HCT116 (cell line): ENCODE measurements at places on chromosomes 7 and 10. TPM values are rescaled to one million over a fixed set of nuclear protein-coding genes. Genes with fewer than 3 reads are reported as not detected.

The SUN1 gene
- total RNA-seq = 181 TPM

The PNLIPRP3 gene
- total RNA-seq = not detected

The CHST15 gene
- total RNA-seq = 47.2 TPM

The MYOZ1 gene
- not detected for total RNA-seq

The CPN1 gene
- total RNA-seq = 0.12 TPM

The TWIST1 gene
- total RNA-seq = 0.86 TPM

The FAM237B gene
- not detected for total RNA-seq

The NXPH1 gene
- 0.17 TPM for total RNA-seq

The MAGI2 gene
- 0.22 TPM for total RNA-seq

The ASB10 gene
- total RNA-seq = not detected

The SAP25 gene
- total RNA-seq = 4.4 TPM

The ZPBP gene
- total RNA-seq = not detected

DNA sequence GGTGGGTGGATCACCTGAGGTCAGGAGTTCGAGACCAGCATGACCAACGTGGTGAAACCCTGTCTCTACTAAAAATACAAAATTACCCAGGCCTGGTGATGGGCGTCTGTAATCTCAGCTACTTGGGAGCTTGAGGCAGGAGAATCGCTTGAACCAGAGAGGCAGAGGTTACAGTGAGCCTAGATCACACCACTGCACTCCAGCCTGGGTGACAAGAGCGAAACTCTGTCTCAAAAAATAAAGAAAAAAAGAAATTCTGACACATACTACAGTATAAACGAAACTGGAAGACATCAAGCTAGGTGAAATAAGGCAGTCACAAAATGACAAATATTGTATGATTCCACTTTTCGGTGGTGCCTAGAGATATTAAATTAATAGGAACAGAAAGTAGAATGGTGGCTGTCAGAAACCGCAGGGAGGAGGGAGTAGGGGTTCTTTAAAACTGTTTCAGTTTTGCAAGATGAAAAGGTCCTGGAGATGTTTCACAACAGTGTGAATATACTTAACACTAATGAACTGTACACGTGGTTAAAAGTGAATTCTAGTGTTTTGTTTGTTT lies 23.2 kb downstream of the PILRA start:
- no peak for DNase-seq

GRCh38 chr10:3122486-3123205 lies 49.9 kb downstream of the PITRM1 start:
- DNase-seq = no peak

DNA sequence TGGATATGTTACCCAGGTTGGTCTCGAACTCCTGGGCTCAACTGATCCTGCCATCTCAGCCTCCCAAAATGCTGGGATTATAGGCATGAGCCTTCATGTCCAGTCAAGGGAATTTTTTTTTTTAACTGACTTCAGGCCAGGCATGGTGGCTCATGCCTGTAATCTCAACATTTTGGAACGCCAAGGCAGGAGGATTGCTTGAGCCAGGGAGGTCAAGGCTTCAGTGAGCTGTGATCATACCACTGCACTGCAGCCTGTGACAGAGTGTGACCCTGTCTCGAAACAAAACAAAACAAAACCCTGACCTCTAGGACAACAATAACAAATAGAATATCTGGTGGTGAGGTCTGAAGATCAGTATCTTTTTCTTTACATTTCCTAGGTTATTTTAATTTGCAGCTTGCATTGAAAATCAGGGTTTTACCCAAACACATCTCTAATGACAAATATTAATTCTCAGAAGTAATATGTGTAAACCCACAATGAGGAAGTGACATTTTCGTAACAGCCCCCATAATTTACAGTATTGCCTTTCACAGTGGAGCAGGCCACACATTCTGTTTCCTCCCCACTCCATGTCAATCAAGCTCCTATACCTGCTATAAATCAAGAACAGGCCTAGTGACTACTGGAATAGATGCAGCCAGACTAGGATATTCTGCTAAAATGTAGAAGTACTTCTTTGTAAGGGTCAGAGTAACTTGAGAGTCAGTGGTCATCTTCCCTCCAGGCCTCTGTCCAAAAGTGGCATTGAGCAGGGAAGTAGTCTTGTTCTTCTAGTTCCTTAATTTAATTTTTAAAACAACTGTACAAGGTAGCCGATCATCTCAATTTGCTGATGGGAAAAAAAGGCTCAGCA lies 43.3 kb upstream of the ECHDC3 start:
- DNase-seq = no peak

DNA sequence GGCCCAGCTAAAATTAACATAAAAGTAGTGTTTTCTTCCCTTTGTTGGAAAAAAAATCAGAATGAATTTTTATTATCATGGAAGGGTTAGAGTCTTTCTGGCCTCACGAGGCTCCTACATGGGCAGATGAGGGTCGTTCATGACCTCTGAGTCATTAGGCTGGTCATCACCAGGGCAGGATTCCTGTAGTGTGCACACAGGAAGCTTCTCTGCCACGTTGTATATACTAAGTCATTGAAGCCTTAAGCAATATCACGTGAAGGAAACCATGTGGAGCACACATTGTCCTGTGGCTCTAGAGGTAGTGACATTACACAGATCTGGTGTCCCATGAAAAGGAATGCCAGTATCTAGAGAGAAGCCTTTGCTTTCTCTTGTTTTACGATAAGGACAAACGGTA lies 84.7 kb upstream of the C1QL3 start:
- DNase-seq = no peak

GRCh38 chr7:78968951-78969350 lies 484.5 kb downstream of the MAGI2 start:
- DNase-seq = no peak

DNA sequence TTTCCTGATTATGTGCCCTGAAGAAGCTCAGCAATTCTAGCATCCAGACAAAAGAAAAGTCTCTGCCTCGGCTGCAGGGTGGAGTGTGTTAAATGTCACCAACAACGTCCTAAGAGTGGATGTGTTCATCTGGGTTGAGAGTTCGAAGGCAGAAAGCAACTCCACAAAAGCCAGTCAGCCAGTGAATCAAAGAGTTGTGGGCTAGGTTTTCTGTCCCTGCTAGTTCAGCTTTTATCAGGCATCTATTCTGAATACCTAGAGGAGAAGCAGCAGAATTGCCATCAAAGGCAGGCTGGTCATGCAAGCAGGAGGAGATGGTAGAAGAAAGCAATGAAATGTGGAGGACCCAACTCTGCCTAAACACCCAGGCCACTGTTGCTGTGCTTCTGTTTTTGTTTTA lies 205.2 kb downstream of the KLF6 start:
- no peak for DNase-seq

- DNase-seq = no peak
Observed at GRCh38 chr10:62811159-62811875, 4.8 kb downstream of the EGR2 start.

- peak; percentile 76 for DNase-seq
Observed at GRCh38 chr10:100997360-100998182, 2.0 kb upstream of the LZTS2 start.

DNA sequence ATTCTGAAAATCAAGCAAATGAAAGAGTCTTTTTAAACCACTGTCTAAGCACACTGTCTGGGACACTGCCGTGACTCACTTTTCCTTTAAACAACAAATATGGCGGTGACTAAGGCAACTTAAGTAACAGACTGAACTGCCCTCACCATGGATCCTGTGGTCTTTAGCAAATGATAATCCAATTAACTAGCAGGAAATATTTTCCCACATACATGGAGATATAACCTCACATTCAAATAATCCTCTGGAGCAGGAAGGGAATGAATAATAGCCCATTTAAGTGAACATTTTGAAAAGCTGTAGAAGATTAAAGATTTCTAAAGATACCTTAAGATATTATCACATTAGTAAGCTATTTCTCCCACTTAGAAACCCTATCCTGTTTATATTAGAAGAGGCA lies 40.3 kb upstream of the LRRC17 start:
- no peak for DNase-seq

GRCh38 chr10:88791924-88792323 lies 10.6 kb upstream of the LIPM start:
- DNase-seq = peak; percentile 32

GRCh38 chr10:4775808-4776207 lies 50.2 kb upstream of the AKR1E2 start:
- no peak for DNase-seq

DNA sequence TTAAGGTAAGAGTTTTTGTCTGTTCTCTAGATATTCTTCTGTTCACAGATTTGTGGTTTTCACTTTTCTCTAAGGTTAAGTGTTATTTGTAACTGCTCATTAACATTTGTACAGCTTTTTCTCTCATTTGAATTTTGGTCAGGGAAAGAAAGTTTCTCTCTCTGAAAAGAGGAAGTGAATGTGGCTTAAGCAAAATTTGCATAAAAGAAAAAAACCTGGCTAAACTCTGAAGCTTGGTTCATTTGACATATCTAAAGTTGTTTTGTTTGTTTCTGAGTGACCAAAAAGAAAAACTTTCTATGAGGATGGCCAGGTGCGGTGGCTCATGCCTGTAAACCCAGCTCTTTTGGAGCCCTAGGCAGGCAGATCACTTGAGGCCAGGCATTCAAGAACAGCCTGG lies 22.0 kb upstream of the SLC26A4 start:
- no peak for DNase-seq

DNA sequence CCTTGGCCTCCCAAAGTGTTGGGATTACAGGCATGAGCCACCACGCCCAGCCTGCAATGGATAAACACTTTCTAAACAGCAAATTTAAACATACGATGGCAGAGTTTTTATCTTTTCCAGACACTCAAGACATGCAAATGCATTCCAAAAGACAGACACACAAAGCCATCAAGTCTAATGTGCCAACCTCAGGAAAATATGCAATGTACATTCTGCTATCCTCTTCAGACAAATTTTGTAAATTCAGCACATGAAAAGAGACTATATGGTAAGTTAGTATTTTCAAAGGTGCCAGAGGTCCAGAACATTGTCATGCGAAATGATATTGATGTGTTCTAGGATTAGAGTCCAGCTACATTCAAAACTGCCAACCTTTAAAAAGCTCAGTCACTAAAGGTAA lies 19.8 kb downstream of the HACD1 start:
- DNase-seq = no peak

DNA sequence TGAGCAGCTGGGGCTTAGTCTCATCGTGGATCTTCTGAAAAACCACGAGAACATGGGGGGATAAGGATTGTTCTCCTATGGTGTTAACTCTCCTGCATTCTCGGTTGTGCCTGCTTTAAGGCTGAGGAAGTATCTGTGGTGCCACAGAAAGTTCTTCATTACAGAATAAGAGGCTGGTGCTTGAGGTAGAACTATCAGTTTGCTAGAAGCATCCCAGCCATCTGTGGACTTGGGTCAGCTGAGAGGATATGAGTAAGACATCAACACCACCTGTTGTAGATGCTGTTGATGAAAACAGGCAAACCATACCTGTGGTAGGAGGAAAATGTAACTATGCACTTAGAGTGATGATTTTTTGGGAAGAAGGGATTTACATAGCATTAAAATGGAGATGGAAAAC lies 416.6 kb downstream of the PHTF2 start:
- no peak for DNase-seq

DNA sequence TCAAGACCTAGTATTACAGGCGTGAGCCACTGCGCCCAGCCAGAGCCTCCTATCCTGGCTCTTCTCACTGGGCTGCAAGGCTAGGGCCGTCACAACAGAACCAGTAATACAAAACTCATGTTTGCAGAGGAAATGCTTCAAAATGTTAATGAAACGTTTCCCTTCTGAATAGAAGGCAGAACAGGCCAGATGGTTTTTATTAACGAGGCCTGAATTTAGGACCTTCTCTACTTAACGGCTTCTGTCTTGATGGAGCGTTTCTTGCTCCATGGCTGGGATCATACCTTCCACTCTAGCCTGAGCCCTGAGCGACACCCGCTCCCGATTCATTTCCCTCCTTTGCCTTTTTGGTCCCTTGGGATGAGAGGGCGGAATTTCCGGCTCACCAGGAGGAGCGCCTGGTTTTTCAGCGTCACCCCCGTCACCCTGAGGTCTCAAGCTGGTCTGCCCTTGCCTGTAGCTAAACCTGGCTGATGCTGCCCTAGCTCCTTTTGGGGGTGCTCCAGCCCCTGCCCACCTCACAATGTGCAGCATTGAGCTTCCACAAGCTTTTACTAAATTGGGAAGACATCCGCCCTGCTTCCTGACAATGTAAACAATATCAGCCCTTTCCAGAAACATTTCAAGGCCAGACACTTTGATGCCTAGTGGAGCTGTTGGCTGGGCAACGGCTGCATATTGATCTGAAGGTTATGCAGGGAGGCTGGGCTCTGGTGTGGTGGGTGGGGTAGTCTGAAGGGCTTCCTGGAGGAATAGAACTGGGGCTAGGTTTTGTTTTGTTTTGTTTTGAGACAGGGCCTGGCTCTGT lies 5.2 kb downstream of the CLIP2 start:
- DNase-seq = no peak

- DNase-seq = no peak
Observed at GRCh38 chr7:28623105-28623730, 210.9 kb downstream of the CREB5 start.

DNA sequence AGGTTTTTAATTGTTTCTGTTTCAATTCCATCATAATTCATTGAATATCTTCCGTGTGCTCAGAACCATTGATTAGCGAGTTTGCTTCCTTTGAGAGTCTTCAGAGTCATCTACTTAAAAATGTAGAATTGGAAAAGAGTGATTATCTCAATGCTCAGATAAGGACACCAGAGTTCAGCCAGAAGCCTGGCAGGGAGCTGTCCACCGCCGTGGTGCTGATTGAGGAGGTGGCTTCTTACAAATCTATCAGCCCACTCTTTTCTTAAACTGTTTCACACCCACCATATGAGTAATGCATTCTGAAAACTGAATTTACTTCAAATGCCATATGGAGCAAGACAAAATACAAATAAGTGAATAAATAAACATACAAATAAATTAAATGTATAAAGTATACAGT lies 79.3 kb downstream of the INSYN2A start:
- no peak for DNase-seq

- DNase-seq = no peak
Observed at GRCh38 chr10:94760586-94761178, 1.8 kb upstream of the CYP2C19 start.

GRCh38 chr10:117096599-117097201 lies 41.4 kb downstream of the VAX1 start:
- no peak for DNase-seq

- no peak for DNase-seq
Observed at GRCh38 chr10:20879136-20879535, 18.0 kb downstream of the NEBL start.

GRCh38 chr10:327889-328852 lies 192.9 kb downstream of the ZMYND11 start:
- DNase-seq = no peak

DNA sequence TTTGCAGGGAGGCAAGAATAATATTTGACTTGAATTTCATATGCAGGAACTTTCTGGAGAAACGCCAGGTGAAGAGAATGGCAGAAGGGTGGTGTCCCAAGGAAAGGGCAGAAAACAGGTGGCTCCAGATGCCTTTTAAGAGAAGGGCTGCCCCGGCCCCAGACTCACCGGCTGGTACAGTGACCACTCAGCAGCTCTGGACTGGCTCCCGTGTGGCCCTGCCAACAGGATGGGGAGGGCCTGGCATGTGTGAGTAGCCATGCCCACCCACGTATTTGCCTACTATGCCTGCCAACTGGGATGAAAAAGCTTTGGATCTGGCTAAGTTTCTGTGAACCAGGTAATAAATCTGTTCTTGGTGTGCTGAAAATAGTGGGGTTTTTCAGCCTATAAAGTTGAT lies 159.5 kb downstream of the PRKAG2 start:
- DNase-seq = no peak

GRCh38 chr7:92749327-92749755 lies 87.0 kb downstream of the CDK6 start:
- no peak for DNase-seq

- no peak for DNase-seq
Observed at GRCh38 chr10:28737096-28737495, 59.8 kb downstream of the BAMBI start.
